NCI-H187 treated with DMSO at 0.1 percent for 48 hours (cell line): ENCODE measurements at places on chromosomes 12 and 14.

DNA sequence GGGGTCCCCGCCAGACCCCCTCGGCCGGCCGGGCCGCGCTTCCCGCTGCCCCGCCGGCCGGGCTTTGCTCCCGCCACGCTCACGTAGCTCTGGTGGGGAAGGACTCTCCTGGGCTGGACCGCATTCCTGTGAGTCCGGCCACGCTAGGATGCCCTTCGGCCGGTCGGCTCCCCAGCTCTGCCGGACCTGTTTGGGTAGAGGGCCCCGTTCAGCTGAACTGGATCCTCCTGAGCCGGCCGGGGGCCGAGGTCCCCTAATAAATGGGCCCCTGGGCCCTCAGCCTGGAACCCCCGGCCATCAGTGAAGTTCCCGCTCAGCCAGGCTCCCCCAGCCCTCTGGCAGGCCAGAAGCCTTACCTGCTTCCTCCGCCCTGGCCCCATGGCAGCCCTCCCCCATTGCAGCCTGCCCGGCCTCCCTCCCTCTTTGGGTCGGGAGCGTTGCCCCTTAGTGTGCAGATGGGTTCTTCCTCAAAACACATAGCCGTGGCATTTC, 593 bp downstream of the UNC119B start:
- DNase-seq = no peak

DNA sequence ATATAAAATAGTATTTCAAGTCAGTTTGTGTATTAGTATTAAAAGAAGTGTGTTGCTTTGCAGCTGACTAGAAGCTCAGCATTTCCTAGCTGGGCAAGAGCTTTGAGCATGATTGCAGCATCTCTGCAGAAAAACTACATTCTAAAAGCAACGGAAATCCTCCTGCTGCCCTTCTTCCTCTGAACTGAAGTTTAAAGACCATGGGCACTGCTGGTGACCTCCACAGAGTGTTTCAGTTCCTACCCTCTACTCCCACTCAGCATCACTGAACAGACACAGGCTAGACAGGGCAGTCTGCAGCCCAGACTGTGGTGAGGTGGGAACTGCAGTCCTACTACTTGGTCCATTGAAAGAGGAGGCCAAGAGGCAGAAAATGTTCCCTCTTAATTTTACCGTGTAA, 59.0 kb downstream of the FAR2 start:
- no peak for DNase-seq

GRCh38 chr12:114479831-114480230, 73.9 kb upstream of the TBX5 start:
- no peak for DNase-seq

DNA sequence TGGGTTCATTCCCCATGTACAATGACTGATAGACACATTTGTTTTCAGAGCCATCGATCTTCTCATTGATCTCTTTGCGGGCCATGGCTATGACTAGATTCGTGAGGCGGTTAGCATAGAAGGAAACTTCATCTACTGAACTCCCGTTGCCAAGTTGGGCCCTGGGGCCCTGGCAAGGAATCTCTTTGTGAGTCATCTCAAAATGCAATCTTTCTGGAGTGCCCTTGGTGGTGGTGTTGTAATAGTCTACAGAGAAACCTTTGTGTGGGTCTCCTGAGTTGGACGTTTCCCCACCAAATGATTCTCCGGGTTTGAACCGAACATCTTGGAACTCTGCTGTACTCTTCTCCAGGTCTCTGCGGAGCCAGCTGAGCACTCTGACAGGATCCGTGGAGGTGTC, 20.4 kb downstream of the AKAP3 start:
- no peak for DNase-seq

DNA sequence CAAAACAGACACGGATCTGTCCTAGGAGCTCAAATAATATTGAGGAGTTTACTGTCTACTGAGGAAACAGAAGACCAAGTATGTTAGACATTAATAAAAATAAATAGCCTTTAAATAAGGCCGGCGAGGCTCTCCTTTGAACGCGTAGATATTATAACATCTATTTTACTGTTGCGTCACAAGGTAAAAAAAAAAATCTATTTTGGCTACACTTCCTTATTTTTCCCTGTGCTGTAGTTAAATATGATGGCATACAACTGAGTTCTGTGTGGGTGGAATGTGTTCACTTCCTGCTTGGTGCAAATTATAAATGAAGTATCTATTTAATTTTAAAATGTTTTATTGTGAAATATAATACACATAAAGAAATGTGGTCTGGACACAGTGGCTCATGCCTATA, 17.2 kb upstream of the RAD52 start:
- no peak for DNase-seq
